Stimulated activated naive CD8-positive, alpha-beta T cell treated with anti-CD3 and anti-CD28 coated beads, Interleukin-15, Interleukin-2, amounts not matched to agents 100 U/mL and 50 U/mL, for 24 hours (primary cell): ENCODE measurements at places on chromosomes 3 and 15.

DNA sequence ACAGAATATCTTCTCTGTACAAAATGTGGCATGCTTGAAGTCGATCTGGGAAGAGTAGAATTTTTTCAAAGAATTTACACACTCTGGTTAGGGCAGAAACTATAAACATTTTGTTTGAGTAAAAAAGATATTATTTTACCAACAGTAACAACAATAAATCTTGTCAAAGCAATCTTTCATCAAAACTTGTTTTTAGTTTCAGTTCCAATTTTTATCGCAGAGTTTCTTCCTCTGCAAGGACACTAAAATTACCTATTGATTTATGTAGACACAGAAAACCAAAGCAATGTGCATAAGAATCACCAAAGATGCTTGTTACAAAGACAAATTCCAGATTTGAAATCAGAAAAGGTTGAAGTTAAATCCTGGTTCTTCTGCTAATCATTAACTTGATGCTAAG lies 61.9 kb downstream of the CGGBP1 start:
- no peak for DNase-seq

DNA sequence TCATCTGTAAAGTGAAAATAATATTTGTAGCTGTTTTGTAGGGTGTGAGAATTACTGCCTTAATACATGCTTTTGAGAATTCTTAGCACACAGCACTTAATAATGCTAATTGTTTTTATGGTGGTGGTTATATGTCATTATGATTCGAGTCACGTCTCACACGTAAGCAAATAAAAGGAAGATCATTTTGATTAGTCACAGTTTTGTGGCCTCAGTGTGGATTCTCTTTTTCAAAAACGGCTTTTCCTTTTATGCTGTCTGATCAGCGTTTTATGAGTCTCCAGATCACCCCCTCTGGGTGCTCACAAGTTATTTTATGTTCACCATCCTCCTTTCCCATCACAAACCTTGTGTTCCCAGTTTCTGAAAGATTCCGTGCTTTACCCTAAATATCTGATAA lies 255.6 kb upstream of the CNTN4 start:
- no peak for DNase-seq

- DNase-seq: no peak
Measured at GRCh38 chr3:146200461-146201220, 39.7 kb upstream of the PLOD2 start.

GRCh38 chr3:5222283-5223005 lies 34.9 kb downstream of the EDEM1 start:
- no peak for DNase-seq

- no peak for DNase-seq
Measured at GRCh38 chr3:114606336-114606735, 312.5 kb downstream of the TIGIT start.

DNA sequence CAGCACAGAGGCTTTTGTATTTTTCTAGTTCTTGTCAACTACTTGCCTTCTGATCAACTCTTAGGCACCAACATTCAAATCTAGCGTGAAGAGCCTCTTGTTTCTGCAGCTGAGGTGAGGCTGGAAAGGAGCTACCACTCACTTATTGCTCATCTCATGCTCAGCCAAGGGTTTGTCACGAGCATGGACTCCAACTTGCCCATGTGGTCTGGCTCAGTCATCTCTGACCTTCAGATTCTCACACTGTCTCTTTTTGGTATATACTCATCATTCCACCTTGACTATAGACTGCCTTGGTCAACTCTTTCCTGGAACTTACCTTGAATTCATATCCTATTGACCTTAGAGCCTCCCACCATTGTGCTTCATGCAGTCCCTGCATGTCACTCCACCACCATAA lies 5.2 kb upstream of the GJD2 start:
- DNase-seq: no peak

- DNase-seq: peak; percentile 85
Measured at GRCh38 chr15:69755551-69756310, 303.1 kb downstream of the RPLP1 start.

DNA sequence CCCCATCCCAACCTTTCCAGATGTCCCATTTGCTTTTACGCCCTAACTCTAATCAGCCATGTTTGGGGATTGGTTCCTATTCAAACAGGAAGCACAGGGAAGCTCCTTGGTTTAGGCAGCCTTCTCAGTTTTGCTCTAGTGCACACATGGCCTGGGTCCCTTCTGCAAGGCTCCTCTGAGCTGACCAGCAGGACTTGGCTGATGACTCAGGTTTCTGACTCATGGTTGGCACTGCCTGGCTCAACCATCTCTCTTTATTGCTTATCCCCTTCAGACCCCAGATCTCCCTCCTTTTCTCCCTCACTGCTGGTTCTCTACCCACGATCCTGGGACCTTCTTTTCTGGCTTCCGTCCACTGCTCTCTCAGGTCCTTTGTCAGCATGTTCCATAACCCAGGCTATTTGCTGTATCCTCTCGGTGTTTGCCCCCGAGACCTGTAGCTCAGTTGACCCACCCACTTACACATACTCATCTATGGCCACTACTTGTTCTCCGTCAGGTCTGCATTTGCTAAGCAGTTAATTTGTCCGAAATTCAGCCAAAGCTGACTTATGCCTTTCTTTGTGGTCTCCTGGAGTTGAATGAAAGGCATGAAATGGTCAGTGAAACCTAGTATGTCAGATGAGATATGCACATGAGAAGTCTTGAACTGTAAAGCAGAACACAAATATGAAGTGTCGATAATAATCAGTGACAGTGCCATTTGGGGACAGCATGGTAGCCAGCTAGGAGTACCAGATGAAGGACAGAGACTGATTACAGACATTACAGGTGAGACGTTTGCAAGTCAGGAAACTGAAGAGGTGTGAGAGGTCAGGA lies 323.5 kb upstream of the ROPN1 start:
- no peak for DNase-seq

DNA sequence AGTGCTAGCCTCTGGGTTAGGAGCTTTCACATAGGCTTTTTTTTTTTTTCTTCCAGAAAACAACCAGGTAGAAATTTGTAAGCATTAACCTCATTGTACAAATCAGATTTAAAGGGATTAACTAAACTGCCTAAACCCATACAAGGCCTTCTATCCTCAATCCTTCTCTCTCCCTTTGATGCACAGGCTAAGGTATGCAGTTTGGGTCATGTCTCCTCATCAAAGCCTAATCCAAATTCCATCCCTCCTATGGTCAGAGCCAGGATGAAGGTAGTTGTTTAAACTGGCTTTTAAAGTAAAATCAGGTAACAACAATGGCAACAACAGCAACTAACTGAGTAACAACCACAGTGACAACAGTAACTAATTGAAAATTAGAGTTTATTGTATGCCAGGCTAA lies 115.6 kb upstream of the SOX2 start:
- no peak for DNase-seq

DNA sequence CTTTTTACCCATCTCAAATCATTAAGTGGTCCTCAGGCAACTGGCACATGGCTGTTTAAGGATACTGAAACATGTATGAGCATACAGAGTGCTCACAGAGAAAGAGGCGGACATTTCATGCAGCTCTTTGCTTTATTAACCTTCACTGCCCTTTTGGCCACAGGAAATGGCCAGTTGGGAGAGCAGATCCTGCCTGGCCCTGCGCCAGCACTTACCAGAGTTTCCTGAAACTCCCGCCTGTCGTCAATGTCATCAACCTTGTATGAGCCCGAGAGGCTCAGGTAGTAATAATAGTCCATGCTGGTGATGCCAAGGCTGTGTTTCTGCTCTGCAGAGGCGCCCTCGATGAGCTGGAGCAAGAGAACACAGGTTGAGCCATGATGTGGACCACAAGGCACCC lies 17.8 kb downstream of the LDHAL6B start:
- no peak for DNase-seq

- no peak for DNase-seq
Measured at GRCh38 chr3:8233938-8234337, 267.7 kb upstream of the LMCD1 start.

GRCh38 chr3:177820683-177821316 lies 623.5 kb upstream of the TBL1XR1 start:
- no peak for DNase-seq

- DNase-seq: peak; percentile 56
Measured at GRCh38 chr3:141476033-141476432, 10.8 kb upstream of the RASA2 start.
